ENCODE measurements at places on chromosomes 13 and 19. TPM values are rescaled to one million over a fixed set of nuclear protein-coding genes. Genes with fewer than 3 reads are reported as not detected.

- DNase-seq = peak; percentile 80
Observed at GRCh38 chr19:6516018-6516658, 14.0 kb upstream of the TUBB4A start.

DNA sequence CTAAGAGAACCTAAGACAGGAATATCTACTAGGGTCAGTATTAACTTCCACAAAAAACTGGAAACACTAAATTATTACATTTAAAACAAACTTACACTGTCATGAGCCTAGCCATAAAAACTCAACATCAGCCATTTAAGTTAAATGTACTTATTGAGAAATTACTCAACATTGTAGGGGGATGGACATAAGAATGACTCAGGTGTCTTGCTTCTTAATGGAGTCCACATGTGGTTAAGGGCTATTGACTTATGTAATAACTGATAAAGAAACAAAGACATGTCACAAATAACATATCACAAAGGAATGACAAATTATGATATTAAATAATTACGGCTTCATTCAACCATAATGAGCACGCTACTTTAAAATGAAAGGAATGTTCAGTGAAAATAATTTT lies 36.2 kb downstream of the CLDN10 start:
- no peak for DNase-seq

- no peak for DNase-seq
Observed at GRCh38 chr19:3534375-3535234, 4.4 kb upstream of the TEKTIP1 start.

- no peak for DNase-seq
Observed at GRCh38 chr19:16095071-16095571, 16.6 kb upstream of the RAB8A start.

GRCh38 chr13:33205804-33206221 lies 79.7 kb downstream of the STARD13 start:
- DNase-seq = no peak

- peak; percentile 55 for DNase-seq
Observed at GRCh38 chr19:16283210-16284061, 41.2 kb upstream of the KLF2 start.

GRCh38 chr13:98270819-98271218 lies 93.8 kb upstream of the RNF113B start:
- DNase-seq = no peak

- no peak for DNase-seq
Observed at GRCh38 chr13:85694992-85695391, 104.2 kb downstream of the SLITRK6 start.

- no peak for DNase-seq
Observed at GRCh38 chr13:40061466-40062450, 406.3 kb downstream of the COG6 start.

DNA sequence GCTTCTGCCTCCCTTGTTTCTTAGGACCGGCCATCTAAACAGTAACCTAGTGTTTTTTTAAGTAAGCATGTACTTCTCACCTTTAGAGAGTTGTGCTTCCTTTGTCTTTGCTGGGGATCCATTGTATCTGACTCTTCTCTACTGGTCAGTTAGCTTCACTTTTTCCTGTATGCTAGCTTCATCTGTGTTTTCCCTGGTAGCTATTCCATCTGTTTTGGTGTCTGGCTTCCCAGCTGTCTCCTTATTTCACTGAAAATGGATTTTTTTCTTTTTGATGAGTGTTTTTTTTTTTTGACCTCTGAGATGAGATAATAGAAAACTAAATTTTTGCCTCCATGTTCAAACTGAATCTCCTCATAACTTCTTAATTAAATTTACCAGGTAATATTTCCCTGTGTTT lies 637.0 kb upstream of the SLC10A2 start:
- no peak for DNase-seq

DNA sequence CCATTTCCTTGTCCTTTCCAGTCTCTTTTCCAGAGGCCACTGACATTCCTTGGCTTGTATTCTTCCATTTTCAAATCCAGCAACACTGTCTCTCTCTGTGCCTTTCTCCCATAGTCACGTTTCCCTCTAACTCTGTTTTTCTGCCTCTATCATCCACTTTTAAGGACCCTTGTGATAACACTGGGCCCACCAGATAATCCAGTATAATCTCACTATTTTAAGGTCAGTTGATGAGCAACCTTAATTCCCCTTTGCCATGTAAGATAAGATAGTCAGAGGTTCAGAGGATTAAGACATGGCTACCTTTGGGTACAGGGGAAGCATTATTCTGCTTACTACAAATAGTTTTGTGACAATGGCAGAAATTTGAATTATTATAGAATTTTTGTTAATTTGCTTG lies 45.7 kb upstream of the N4BP2L1 start:
- DNase-seq = no peak

GRCh38 chr13:20706661-20707060 lies 3.2 kb downstream of the IL17D start:
- no peak for DNase-seq

GRCh38 chr13:22757530-22758120 lies 423.2 kb upstream of the SGCG start:
- DNase-seq = no peak

- no peak for DNase-seq
Observed at GRCh38 chr13:65926750-65927171, 1303.4 kb downstream of the PCDH9 start.

DNA sequence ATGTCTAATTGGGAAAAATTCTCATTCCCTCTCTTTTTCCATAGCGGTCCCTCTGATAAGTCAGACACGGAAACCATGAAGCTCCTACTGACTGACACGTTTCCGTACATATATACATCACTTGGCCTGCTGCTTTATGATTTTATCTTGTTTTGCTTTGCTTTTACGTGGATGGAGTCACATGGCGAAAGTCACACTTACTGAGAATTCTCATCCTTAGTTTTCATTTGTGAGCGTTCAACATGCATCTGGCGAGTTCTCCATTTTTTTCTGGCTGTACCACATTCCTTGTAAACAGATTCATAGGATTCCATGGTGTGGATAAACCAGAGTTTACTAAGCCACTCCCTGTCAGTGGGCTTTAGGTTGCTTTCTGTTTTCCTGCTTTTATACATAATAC lies 21.2 kb downstream of the PGPEP1 start:
- DNase-seq = no peak

DNA sequence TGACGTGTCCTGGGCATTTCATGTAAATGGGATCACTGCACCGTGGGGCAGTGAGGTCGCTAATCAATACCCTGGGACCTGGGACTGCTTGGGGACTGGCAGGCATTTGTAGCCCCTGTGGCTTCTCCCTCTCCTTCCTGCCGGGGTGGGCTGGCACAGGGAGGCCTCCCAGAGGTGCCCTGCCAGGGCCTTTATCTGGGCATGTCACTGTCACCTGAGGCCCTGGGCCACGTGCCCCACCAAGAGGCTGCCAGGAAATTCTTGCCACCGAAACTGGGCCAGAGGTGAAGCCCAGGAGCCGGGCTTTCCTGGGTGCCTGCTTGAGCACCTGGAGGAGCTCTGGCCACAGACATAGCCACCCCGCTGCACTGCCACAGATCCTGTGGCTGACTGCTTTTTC lies 1.8 kb upstream of the NMRK2 start:
- DNase-seq = no peak

DNA sequence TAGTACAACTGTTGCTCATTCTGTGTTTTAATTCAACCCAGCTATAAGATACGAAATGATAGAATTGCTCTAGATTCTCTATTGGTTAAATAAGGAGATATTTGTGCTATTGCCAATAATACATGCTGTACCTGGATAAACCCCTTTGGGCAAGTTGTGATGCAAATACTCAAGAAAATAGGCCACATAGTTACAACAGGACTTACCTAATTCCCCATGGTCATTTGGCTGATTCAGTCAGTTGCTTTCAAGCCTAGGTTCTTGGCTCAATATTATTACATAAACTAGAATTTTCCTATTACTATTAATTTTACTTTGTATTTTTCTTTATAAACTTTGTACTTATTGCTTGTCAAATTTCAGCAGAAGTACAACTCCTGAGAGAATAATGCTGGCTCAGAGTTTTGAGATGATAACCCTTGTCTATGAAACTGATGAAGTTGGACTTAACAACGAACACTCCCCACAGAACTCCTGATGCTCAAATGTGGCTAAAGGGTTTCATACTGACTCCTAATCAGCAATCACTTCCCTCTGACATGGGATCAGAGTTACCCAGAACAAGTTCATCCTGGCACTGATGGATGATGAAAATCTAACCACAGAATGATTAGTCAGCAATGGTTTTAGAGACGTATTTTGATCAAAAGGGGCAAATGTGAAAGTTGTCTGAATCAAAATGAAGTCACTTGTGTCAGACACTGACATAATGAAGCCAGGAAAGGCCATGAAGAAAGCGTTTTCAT lies 221.1 kb downstream of the ITGBL1 start:
- no peak for DNase-seq

GRCh38 chr13:73937441-73937840 lies 196.8 kb downstream of the KLF12 start:
- no peak for DNase-seq

- no peak for DNase-seq
Observed at GRCh38 chr13:38417727-38418126, 68.1 kb downstream of the UFM1 start.

GRCh38 chr19:9018163-9018875 lies 8.1 kb upstream of the MUC16 start:
- no peak for DNase-seq

GRCh38 chr13:106010836-106011235 lies 524.6 kb downstream of the EFNB2 start:
- DNase-seq = no peak

DNA sequence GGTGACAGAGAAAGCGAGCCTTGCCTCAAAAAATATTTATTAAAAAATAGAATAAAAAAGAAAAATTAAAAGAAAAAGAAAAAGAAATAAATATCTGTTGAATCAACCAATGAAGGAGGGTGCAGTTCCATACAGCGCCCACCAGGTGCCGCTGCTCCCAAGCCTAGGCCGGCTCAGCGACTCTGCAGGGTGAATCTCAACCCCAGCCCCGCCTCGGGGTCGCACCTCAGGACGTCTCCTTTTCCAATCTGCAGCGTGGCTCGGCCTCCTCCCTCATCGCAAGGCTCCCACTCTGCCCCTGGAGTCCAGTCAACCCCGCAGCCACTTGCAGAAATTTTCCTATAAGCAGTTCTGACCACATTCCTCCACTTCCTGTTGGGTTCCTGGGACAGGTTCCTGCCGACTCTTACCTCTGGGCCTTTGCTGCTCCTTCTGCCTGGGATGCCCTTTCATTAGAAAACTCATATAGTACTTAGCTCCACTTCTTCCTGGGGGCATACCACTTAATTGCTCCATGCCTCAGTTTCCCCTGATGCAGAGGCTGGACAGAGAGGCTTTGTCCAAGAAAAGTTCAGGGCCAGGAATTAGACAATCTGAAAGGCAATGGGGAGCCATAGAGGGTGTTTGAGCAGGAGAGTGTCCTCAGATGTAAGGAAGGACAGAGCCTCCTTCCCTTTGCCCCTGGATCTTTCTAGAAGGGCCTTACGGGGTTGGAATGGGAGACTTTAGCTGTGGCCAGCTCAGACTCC lies 24.3 kb downstream of the NFILZ start:
- DNase-seq = no peak

GRCh38 chr13:91369441-91369831 lies 21.9 kb downstream of the MIR17HG start:
- no peak for DNase-seq

DNA sequence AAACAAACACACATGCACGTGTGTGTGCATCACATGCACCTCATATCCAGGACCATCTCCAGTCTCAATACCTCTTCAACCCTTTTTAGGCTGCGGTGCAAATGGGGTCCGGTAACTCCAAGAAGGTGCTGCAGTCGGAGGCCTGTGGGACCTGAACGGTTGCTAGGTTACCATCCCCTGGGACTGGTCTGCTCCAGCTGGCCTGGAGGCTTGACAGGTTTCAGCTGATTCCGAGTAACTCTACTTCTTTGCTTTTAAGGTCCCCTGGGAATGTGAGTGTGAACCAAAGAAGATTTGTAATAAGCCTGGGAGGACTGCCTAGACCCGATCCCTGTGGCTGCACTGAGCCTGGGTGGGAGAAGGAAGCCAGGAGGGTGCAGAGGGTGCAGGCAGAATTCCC lies 117.5 kb downstream of the CCNA1 start:
- no peak for DNase-seq

DNA sequence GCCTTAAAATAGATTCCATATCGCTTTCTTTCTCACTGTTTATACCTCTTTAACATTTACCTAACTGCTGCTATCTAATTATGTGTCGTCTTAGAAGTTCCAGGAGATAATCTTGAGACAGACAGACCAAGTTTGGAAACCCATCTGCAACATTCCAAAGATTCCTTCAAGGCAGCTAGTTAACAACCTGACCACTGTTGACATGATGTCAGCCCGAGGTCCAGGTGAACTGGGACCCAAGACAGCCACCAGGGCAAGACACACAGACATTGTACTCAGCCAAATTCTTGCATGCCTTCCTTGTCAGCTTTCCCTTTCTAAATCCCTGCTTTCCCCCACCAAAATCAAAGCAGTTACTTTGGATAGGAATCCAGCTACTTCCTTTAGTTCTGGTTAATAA lies 1476.5 kb upstream of the PRR20A start:
- no peak for DNase-seq

- peak; percentile 8 for DNase-seq
Observed at GRCh38 chr13:96020155-96020575, 33.0 kb downstream of the UGGT2 start.

DNA sequence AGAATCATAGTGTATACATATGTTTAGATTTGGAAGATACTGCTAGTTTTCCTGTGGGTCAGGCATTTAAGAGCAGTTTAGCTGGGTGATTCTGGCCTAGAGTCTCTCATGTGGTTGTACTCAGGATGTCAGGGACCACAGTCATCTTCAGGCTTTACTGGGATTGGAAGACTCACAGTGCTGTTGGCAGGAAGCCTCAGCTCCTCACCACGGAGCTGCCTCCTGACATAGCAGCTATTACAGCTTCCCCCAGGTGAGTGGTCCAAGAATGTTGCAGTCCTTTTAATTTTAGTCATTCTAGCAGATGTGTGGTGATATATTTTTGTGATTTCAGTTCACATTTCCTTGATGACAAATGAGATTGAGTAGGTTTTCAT lies 16.9 kb upstream of the GPR18 start:
- no peak for DNase-seq

- DNase-seq = no peak
Observed at GRCh38 chr13:108551674-108552073, 77.7 kb upstream of the MYO16 start.

GRCh38 chr13:77345150-77345780 lies 18.4 kb upstream of the MYCBP2 start:
- no peak for DNase-seq

CGB3 gene
- polyA plus RNA-seq = not detected

NCR1 gene
- polyA plus RNA-seq = not detected

OR7D2 gene
- polyA plus RNA-seq = 0.09 TPM

ZNF625 gene
- 15.6 TPM for polyA plus RNA-seq

IGLON5 gene
- polyA plus RNA-seq = 3.7 TPM

GPC5 gene
- polyA plus RNA-seq = 2.9 TPM

ZNF154 gene
- 30.9 TPM for polyA plus RNA-seq

GADD45GIP1 gene
- polyA plus RNA-seq = 23.2 TPM

CCDC169 gene
- polyA plus RNA-seq = 6.2 TPM

CASP14 gene
- not detected for polyA plus RNA-seq

DIRAS1 gene
- polyA plus RNA-seq = 3.4 TPM

FGF21 gene
- not detected for polyA plus RNA-seq
